ENCODE measurements at places on chromosomes 5 and 9.

GRCh38 chr5:139188558-139189270 is 9.5 kb downstream of the SIL1 start:
- no peak for DNase-seq

DNA sequence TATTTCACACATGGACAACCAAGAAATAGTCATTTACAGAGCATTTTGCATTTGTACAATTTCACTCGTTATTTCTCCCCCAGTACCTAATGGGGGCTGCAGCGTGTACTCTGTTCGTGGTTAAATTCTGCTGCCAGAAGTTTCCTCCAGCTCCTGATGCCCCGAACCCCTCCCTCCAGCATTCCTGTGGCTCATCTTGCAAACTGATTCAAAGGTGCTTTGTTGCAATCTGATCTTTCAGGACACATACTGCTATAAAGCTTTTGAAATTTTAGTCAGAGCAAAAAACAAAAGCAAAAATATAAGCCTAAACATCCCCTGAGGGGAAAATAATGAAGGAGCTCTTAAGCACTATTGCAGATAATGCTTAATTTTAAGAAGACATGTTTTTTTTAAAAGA is 27.7 kb downstream of the UBLCP1 start:
- no peak for DNase-seq

DNA sequence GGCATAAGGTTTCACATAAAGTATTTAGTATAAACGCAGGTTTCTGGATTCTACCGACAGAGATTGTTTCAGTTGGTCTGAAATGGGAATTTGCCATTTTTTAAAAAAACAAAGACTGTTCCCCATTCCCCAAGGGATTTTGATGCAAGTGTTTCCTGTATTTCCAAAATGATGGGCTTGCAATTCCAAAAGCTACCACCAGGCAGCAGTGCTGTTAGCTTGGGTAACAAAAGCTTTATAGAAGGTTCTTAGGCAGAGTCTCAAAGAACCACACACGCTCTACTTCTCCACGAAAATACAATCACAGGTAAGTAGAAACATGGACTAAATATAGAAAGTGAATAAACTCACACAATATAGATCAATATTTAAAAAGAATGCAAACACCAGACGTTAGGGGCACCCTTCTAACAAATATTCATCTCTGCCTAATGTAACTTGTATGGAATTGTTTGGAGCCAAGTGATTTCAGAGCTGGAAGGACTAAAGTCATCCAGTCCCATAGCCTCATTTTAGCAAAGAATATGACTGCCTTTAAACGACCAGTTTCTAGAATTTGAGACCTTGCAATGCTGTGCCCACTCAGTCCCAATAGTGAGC is 154.3 kb downstream of the SPOCK1 start:
- peak; percentile 78 for DNase-seq

- no peak for DNase-seq
Observed at GRCh38 chr9:135815830-135816650, 91.3 kb downstream of the CAMSAP1 start.

GRCh38 chr5:16156152-16156551 is 23.4 kb downstream of the MARCHF11 start:
- DNase-seq: no peak
